ENCODE measurements at places on chromosomes 3 and 15.
A peak's percentile ranks its signal among the peaks of the same experiment; 100 is the strongest.

- DNase-seq, result no peak
Measured at GRCh38 chr15:95741830-95742229, 588.7 kb upstream of the NR2F2 start.

GRCh38 chr3:116039651-116039985 is 405.7 kb downstream of the LSAMP start:
- no peak for DNase-seq

DNA sequence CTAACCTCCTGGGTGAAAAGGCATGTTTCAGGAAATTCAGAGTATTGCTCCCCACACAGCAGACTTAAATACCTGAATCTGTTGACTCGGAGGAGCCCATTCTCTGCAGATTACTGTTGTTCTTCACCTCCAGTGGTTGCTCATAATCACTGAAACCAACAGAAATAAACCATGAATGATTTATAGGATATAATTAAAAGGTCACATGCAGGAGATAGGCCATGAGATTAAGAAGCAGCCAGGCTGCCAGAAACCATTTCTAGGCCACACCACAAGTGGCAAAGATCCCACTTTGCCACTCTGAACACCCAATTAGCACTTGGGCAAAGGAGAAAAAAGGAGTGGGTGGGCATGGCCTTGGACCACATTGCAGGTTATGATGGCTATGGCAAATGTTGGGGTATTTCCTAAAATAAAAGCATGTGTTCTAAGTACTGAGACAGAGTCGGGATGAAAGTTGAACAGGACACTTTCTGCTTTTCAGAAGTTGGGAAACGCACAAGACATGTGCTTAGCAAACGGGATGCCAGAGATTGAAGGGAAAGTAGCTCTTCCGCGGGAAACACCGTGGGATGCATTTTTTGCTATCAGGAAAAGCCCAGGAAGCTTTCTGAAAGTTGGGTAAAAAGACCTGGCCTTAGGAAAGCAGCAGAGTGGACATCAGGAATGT is 1.5 kb downstream of the CDC25A start:
- no peak for DNase-seq

GRCh38 chr3:9398700-9399336 is 1.4 kb downstream of the SETD5 start:
- peak; percentile 56 for DNase-seq

GRCh38 chr3:65597952-65598413 is 440.7 kb downstream of the MAGI1 start:
- DNase-seq, result no peak

DNA sequence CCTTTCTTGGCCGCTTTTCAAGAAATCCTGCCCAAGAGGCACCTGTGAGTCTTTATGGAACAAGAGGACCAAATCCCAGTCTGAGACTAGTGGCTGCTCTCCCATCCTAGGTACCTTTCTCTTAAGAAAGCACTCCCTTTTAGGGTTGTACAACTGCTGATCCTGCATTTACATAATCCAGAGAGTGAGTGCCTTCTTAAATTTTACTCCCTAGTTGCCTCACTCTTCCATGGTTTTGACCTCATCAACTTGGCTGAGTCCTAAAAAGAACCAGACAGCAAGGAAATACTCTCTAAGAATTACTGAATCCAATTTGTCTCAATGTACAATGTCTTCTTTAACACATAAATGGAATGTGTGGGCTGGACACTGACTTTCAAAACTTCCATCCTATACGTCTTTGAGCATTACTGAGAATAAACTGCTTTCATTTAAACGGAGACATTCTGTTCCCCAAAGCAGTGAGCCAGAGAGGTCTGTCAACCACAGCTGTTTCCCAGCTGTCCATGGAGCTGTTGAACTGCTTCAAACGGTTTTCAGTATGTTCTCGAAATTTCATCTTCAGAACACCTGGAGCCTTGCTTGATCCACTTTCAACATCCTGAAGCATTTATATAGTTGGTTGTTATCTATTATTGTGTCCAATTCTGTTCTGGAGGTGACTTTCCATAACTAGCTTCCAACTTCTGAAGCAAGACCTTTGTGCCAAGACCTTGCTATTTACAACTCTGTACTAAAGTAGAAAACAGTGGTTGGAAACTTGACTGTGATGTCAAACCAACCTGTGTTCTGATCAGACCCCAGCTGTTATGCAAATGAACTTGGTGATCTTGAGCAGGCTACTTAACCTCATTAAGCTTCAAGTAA is 179.1 kb downstream of the SLC9A9 start:
- no peak for DNase-seq

- DNase-seq, result no peak
Measured at GRCh38 chr3:193815246-193816027, 222.4 kb downstream of the OPA1 start.

GRCh38 chr15:55960946-55961345 is 32.5 kb downstream of the NEDD4 start:
- no peak for DNase-seq

GRCh38 chr3:131020122-131020693 is 6.4 kb downstream of the ASTE1 start:
- DNase-seq, result peak; percentile 58

- peak; percentile 96 for DNase-seq
Measured at GRCh38 chr3:127729556-127730056, 56.9 kb downstream of the ABTB1 start.

GRCh38 chr3:124763644-124764358 is 33.5 kb downstream of the UMPS start:
- no peak for DNase-seq

DNA sequence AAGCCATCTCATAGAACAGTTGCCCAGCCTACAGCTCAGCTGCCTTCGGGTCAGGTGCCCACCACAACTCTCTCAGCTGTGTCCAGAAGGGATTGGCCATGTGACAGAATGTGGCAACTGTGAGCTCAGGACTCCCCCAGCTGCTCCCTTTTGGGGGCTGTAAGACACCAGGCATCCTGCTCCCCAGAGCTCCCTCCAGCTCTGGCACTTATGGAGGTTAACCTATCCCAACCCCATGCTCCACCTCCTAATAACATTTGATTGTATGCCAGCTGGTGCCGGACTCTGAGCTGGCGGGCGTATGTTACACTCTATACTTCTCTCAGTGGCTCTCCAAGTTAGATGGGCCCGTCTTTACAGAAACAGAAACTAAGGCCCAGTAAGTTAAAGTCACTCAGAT is 222.8 kb downstream of the FAM43A start:
- DNase-seq, result no peak

DNA sequence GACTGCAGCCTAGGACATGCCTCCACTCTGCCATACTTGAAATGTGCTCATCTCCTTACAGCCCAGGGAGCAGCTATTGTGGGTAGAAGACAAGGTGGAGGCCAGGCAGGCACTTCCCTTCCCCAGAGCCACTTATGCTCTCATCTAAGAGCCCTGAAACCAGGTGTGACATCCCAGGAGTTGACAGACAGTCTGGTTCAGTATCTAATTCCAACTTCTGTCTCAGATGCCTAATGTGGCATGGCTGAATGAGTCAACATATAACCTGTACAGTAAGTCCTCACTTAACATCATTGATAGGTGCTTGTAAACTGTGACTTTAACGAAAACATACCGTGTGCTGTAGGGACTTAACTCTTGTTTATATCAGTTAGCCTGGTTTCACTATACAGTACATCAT is 1.2 kb upstream of the CAPN3 start:
- DNase-seq, result no peak

GRCh38 chr3:48855681-48856447 is 8.2 kb upstream of the PRKAR2A start:
- no peak for DNase-seq

GRCh38 chr15:74621936-74622335 is 6.3 kb downstream of the CLK3 start:
- DNase-seq, result no peak

DNA sequence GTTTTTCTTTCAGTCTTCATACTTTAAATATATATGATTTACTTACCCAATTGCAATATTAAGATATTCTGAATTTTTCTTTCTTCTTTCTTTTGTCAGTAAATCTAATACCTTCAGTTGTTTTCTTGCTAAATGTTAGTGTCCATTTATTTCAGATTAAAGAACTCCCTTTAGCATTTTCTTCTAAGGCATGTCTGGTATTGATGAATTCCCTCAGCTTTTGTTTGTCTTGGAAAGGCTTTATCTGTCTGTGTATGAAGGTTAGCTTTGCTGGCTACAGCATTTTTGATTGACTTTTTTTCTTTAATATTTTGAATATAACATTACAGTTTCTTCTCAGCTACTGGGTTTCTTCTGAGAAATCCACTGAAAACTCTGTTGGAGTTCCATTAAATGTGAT is 64.0 kb upstream of the PLSCR4 start:
- DNase-seq, result no peak

GRCh38 chr15:78682004-78682651 is 41.1 kb upstream of the CHRNB4 start:
- DNase-seq, result peak; percentile 16

DNA sequence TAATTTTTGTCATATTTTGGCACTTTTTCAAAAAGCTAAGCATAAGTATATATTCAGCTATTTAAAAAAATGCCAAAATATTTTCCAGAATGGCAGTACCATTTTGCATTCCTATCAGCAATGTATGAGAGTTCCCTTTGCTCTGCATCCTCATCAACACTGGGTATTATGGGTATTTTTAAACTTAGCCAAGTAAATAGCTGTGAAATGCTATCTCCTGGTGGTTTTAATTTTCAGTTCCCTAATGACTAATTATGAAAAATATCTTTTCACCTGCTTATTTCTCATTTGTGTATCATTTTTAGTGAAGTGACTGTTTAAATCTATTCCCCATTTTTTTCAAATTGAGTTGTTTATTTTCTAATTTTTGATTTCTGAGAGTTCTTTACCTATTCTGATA is 199.7 kb upstream of the NECTIN3 start:
- DNase-seq, result no peak

Measured in suppressor macrophage (primary cell).